ENCODE measurements at places on chromosomes 3 and 15. TPM values are rescaled to one million over a fixed set of nuclear protein-coding genes. Genes with fewer than 3 reads are reported as not detected.

GOLGA8H gene
- total RNA-seq = 0.99 TPM

AADAC gene
- total RNA-seq = 0.17 TPM

SEMA7A gene
- total RNA-seq = 143 TPM

GOLGA6D gene
- not detected for total RNA-seq

STRIT1 gene
- not detected for total RNA-seq

ELL3 gene
- total RNA-seq = 11.6 TPM
